NCI-H526 treated with DMSO at 0.1 percent for 48 hours (cell line): ENCODE measurements at places on chromosomes 1 and 21.

DNA sequence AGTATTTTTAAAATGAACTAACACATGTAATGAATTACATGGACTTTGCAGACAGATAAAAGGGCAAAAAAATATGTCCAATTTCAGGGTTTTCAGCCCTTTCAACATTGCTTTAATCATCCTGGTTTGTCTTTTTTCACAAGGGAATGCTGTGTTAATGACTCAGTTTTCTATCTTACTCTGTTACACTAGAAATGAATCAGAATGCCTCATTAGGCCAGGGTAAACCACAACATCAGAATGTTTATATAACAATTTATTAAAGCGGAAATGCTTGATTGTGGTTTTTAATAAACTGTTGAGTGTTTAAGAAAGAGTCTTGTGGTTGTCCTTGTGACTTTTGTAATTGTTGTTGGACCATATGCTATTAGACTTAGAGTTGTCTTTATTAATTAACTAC, 13.5 kb downstream of the GORAB start:
- no peak for DNase-seq

DNA sequence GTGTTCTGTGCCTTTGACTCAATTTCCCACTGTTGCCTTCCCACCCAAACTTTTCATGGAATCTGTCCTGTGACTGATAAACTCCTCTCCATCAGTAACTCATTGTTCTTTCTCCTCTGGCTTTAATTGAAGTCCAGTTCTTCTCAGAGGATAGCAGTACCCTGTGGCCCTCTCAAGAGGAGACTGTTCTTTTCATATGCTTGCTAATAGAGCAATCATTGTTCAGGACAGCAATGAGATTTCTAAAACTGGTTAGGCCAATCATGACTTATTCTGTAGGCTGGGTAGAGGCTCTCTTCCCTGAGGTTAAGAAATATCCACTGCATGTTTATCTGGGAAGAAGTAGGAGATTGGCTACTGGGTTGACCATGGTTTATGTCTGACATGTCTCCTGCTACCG, 98.8 kb downstream of the CHD1L start:
- DNase-seq, result no peak

GRCh38 chr1:221774054-221774842, 32.4 kb upstream of the DUSP10 start:
- no peak for DNase-seq

- no peak for DNase-seq
Observed at GRCh38 chr1:247111259-247111699, 7.1 kb upstream of the ZNF669 start.

DNA sequence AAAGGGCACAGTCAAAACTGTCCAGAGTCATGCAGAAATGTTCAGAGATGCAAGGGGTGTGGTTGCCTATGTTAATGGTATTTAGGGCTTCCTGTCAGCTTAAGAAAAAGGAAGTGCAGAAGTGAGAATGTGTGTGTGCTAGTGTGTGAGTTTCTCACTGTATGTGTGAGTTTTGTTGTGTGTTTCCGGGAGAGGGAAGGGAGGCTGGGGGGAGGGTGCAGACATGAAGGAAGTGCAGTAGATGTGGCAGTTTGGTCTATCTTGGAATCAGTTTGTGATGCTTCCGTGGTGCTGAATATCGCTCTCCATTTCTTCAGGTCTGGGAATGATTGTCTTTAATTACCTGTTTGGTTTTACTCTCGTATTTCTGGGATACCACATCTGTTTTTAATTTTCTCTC, 16.5 kb upstream of the ATP6V1G3 start:
- no peak for DNase-seq

GRCh38 chr1:178311164-178311563, 185.6 kb downstream of the CLEC20A start:
- DNase-seq, result no peak

DNA sequence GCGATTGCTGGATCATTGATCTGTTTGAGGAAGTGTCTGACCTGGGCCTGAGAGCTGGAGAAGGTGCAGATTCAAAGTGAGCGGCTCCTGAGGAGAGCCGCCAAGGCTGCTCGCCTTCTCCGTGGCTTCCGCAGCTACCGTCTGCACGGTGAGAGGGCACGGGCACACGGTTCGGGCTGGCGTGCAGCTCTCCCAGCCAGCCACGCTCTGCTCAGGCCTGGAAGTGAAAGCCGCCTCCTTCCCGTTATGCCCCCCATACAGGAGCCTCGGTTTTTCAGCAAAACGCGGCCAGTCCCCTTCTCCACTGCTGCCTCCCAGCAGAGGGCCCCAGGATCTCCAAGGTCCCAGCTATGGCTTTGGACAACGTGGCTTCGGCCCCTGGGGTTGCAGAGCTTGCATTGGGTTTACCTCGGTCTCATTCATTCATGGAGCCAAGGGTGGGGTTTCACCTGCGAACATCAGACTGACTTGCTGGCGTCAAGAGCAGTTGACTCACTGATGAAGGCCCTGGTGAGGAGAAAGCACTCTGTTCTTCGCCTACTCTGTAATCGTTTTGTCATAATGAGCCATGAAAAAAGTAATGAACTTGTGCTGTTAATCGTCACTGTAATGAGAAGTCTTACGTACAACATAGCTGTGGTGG, 24.4 kb upstream of the PDXK start:
- no peak for DNase-seq

DNA sequence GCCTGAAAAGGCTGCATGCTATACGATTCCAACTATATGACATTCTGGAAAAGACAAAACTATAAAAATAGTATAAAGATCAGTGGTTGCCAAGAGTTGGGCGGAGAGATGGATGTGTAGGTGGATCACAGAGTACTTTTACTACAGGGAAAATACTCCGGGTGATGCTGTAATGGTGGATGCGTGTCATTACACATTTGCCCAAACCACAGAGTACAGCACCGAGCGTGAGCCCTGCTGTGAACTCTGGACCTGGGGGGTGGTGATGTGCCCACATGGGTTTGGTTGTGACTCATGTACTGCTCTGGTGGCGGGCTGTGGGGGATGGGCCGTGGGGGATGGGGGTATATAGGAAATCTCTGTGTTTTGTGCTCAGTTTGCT, 162.7 kb upstream of the COL6A1 start:
- no peak for DNase-seq

GRCh38 chr21:45415188-45415942, 10.4 kb downstream of the COL18A1 start:
- no peak for DNase-seq

- DNase-seq, result no peak
Observed at GRCh38 chr21:15255261-15255660, 190.5 kb upstream of the NRIP1 start.

DNA sequence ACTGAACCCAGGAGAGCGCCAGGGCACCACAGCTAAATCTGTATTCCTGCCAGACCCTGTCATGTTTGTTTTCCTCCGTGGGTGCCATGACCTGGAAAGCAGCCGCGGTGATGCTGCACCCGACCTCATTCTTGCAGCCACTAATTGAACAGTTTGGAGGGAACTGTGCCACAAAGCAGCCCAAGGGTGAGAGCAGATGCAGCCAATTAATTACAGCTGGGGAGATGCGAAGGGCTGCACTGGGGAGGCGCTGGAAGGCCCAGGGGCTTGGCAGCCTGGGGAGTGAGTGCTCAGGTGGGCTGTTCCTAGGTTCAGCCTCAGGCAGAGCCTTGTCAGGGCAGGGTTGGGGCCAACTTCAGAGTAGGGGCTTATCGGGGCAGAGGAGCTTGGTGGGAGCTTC, 158.4 kb upstream of the CD34 start:
- no peak for DNase-seq

DNA sequence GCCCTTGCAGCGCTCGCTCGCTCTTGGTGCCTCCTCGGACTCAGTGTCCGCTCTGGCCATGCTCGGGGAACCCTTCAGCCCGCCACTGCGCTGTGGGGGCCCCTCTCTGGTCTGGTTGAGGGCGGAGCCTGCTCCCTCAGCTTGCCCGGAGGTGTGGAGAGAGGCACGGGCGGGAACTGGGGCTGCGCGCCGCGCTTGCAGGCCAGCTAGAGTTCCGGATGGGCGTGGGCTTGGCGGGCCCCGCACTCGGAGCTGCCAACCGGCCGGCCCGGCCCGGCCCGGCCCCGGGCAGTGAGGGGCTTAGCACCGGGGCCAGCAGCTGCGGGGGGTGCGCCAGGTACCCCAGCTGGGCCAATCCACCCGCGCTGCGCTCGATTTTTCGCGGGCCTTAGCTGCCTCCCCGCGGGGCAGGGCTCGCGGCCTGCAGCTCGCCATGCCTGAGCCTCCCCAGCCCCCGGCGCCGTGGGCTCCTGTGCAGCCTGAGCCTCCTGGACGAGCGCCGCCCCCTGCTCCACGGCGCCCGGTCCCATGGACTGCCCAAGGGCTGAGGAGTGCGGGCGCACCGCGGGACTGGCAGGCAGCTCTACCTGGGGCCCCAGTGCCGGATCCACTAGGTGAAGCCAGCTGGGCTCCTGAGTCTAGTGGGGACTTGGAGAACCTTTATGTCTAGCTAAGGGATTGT, 217.0 kb upstream of the PKN2 start:
- DNase-seq, result no peak

DNA sequence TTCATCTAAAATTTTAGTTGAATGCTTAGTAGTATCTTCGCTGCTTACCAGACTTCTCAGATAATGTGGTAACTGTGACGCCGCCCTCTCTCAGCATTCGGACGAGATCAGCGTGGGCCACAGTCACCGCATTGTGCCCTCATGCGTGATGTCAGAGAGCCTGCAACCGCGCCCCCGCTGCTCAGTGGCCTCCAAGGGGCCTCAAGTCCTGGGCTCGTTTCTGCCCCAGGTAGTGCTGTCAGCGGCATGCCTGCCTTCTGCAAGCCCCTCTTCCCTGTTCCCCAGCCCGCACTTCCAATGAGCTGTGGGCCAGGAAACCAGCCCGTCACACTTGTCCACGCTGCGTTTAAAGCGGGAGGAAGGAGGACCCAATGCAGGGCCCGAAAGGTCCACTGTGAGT, 61.6 kb upstream of the TRAPPC10 start:
- DNase-seq, result no peak

- DNase-seq, result no peak
Observed at GRCh38 chr21:31594726-31595125, 64.8 kb upstream of the SOD1 start.

GRCh38 chr1:248288391-248288790, 10.6 kb upstream of the OR2T33 start:
- no peak for DNase-seq

- no peak for DNase-seq
Observed at GRCh38 chr1:50605186-50605875, 182.1 kb upstream of the DMRTA2 start.

DNA sequence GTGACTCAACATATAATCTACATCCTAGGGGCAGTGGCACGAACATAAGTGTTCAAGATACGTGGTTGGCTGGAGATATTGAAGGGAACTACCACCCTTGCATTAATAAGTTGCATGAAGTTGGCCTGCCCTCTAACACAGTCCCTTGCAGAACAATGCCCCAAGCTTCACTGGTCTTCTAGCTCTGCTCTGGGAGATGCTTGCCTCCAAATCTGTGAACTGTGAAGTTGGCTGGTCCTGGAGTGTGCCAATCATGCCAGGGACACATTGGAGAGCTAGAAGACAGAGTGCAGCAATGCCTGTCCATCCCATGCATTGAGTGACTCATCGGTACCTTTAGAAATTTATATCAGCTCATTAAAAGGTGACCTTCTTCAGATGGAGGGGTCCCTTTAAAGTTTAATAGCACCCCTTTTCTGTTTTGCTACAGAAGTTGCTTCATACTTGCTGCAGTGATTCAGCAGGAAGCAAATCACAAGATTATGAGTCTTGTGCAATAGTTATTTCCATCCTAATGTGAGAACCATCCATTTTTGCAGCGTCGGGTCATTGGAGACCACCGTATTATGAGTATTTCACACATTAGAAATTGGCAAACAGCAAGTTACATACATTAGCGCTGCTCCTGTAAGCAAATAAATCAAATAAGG, 55.2 kb upstream of the KAZN start:
- no peak for DNase-seq

GRCh38 chr21:35861661-35862060, 198.7 kb downstream of the SETD4 start:
- DNase-seq, result no peak

GRCh38 chr1:220195701-220196100, 76.6 kb downstream of the RAB3GAP2 start:
- DNase-seq, result no peak

DNA sequence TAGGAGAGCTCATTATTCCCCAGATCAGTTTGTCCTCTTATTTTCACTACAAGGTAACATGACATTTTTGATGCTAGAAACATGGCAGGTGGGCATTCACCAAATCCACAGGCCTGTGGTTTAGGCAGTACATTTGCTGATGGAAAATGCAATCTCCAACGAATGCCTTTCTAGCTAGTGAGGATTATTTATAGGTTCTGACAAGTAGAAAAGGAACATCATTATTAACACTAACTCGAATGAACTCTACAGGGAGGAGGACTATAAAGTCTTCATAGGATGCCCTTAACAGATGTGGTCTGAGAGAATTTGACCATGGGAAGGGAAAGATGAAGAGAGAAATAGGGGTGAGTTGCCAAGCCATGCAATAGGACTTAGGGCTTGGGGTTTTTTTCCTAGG, 71.5 kb upstream of the BCL10 start:
- DNase-seq, result no peak

DNA sequence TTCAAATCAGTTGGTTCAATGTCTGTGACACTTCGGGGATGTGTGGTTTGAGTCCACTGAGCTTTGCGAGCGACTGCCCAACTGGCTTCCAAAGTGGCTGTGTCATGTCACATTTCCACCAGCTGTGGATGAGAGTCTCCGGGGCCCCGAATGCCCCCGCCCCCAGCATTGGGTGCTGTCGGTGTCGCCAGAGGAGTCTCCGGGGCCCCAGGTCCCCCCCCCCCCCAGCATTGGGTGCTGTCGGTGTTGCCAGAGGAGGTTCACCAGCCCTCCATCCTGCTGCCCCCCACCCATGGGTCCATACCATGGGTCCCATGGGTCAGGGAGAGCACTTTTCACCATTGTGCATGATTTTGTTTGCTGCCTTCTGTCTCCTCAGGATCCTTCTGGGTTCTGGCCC, 9.0 kb upstream of the SMYD3 start:
- no peak for DNase-seq

DNA sequence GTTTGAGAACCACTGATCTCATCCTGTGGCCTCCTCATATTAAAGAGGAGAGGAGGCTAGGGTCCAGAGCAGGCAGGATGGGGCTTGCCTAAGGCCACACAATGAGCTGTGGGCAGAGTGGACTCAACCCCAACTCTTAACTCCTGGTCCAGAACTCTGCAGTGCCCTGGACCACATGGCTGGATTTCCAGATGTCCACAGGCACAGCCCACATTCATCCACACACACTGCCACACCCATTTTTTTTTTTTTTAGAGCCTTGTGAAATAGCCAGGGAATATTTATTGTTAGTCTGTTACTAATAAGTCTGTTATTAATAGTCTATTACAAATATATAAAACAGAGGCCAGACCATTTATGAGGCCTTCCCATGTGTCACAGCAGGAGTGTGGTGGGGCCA, 192.2 kb downstream of the TRABD2B start:
- no peak for DNase-seq
